ENCODE measurements at places on chromosomes 7 and 10. TPM values are rescaled to one million over a fixed set of nuclear protein-coding genes. Genes with fewer than 3 reads are reported as not detected.

GRCh38 chr7:92205987-92206386, 27.0 kb upstream of the LRRD1 start:
- DNase-seq, result no peak

TBX20 gene
- total RNA-seq, result 0.24 TPM

DNA sequence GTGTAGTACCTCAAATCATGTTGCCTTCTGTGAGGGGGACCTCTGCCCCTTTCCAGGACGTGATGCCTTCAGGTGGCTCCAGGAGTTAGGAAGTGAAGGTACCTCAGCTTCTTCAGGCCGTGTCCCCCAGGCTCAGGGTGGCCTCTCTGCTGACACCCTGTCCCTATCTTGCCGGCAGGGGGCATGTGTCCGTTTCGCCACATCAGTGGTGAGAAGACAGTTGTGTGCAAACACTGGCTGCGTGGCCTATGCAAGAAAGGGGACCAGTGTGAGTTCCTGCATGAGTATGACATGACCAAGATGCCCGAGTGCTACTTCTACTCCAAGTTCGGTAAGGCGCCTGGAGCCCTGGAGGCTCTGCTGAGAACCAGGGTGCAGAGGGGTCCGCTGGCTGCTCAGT, 9.2 kb downstream of the CPSF4 start:
- DNase-seq, result no peak

GRCh38 chr7:128666200-128666599, 5.9 kb upstream of the GARIN1A start:
- DNase-seq, result no peak

STEAP4 gene
- 0.58 TPM for total RNA-seq

- no peak for DNase-seq
Observed at GRCh38 chr7:43905209-43905946, 1.0 kb downstream of the URGCP start.

CLCN1 gene
- not detected for total RNA-seq

DNA sequence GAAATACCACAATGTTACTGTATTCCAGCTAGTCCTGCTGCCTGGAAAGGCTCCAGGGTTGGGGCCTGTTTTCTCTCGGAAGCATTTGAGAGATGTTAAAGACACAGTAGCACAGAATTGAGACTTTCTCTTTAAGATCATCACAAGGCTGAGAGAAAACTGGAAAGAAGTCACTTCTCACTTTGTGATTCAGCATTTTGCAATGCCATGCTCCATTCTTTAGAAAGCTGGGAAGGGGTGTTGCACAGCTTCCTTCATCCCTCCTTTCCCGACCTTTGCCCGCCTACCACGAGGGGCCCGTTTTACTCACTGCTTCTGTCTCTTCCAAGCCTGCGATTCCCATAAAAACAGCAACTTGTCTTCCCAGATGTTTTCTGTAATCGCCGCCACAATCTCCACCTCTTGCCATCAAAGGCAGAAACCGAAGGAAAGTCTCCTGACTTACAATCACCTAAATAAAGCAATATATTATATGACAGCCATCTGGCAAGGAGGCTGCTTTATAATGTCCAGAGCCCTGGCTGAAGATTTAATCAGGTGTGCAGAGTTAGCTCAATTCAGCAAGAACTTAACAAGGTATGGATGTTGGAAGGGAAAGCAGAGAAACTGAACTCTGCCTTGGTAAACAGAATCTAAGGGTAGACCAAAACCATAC, 18.9 kb downstream of the NOD1 start:
- DNase-seq, result no peak

- DNase-seq, result no peak
Observed at GRCh38 chr10:103544657-103545310, 51.3 kb downstream of the NEURL1 start.

CALML5 gene
- not detected for total RNA-seq

GRCh38 chr10:108709927-108710722, 1213.2 kb downstream of the XPNPEP1 start:
- no peak for DNase-seq

DNA sequence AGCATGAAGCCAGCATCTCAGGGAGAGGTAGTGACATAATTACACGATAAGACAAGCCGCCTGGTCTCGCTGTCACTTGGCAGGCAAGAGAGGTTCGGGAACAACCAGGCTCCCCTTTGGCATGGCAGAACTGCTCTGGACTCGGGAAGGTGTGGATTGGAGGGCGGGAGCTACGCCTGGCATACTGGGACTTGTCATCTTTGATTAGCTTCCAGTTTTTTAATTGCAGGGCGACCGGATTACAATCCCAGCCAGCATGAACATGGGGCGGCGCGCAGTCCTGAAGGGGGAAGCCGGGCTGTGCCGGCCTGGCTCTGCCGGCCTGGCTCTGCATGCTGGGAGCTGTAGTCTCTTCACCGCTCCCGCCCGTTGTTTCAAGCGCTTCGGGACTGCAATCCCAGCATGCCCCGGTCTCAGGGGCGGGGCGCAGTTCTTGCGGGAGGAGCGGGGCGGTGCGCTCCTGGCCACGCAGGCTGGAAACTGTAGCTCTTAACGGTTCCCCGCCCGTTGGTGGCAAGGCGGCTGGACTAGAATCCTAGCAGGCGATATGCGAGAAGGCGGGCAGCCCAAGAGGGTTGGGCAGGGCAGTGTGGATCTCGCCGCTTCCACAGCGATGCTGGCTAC, 45.5 kb upstream of the ZNF716 start:
- no peak for DNase-seq

- DNase-seq, result no peak
Observed at GRCh38 chr10:92846854-92847201, 1.5 kb upstream of the EXOC6 start.

DNA sequence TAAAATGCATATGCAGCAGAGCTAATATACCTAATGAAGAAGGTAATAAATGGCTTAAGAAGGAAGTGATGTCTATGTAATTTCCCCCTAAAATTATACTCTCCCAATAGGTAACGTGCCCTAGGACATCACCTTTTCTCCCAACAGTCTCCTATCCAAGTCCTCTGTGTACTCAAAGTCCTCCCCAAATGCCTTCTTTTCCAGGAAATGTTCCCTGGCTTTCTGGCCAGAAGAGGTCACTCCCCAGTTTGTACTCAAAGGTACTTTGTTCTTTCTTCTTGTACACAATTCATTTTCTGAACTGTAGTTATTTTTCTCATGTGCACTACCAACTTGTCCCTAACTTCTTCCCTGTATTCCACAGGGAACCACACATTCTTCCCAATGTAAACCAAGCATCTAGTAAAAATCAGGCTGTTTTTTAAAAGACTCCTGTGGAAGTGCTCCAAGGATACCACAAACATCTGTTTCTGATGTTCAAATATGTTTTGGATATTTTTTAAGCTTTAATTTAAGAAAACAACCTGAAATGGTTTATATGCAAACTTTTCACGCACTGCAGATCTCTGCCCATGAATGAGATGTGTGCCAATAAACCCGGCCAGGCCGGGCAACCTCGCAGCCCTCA, 262.3 kb upstream of the KLF14 start:
- DNase-seq, result no peak

GRCh38 chr10:396535-397220, 261.4 kb downstream of the ZMYND11 start:
- DNase-seq, result no peak

DNA sequence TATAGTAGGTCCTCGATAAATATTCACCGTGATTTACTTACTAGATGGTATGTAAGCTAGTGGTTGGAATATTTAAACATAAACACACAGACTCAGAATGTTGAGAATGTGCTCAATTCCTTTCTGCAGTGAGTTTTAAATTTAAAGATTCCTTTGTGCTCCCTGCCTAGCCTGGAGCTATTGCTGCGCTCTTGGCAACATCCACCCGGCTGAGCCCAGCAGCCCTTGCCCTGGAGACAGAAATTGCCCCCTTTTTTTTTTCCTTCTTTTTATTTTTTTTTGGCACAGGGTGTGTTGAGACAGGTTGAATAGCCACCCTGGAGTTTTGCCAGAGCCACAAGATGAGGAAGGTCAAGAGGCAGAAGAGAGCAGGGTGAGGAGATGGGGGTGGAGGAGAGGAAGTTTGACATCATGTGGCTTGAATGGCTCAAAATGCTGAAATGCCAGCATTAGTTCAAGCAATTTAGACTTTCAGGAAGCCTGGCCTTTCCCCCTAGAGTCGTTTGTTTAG, 180.8 kb downstream of the PRKCQ start:
- DNase-seq, result no peak

DNA sequence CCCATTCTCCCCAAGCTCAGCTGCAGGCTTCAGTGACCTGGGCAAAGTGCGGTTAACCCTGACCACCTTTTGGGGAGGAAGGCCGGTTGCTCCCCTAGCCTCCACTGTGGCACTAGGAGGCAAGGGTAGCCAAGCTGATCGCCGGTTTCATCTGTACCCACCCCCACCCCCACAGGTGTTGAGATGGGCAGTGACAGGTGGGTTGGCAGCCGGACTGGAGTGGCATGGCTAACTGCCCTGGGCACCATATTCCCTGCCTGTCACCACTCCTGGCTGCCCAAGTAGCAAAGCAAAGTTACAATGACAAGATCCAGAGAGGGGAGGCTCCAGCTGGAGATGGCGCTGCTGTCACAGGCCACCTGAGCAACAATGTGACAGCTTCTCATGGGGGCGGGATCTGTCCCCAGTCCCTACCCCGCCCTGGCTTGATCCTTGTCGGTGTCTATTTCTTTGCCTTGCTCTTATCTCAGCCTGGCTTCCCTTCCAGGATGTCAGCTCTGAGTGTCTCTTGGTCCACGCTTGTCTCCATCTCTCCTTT, 27.0 kb upstream of the BMS1 start:
- no peak for DNase-seq
